ENCODE measurements at places on chromosomes 12 and 14. TPM values are rescaled to one million over a fixed set of nuclear protein-coding genes. Genes with fewer than 3 reads are reported as not detected.

GRCh38 chr12:47912556-47912955 lies 7.8 kb upstream of the VDR start:
- H3K4me1 ChIP-seq, result no peaks in the 10 kb centered on the region
- no peak overlapping the region for H3K27ac ChIP-seq
- H3K27me3 ChIP-seq, result no peaks in the 10 kb centered on the region
- no peak overlapping the region for H3K4me3 ChIP-seq
- H3K36me3 ChIP-seq, result no peaks in the 10 kb centered on the region
- DNase-seq, result no peak

DNA sequence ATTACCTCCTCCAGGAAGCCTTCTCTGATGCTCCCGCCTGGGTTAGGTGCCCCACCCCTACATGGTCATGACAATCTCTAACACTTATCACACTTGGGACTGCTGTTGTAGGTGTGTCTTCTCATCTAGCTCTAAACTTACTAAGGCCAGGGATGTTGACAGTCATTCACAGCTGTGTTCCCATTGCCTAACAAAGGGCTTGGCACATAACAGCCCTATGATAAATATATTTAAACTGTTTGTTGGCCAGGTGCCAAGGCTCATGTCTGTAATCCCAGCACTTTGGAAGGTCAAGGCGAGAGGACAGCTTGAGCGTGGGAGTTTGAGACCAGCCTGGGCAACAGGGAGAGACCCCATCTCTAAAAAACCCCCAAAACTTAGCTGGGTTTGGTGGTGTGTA lies 98.8 kb upstream of the RGS6 start:
- no peaks in the 10 kb centered on the region for H3K4me1 ChIP-seq
- no peaks in the 10 kb centered on the region for H3K36me3 ChIP-seq
- no peak overlapping the region for H3K27ac ChIP-seq
- no peaks in the 10 kb centered on the region for H3K27me3 ChIP-seq

Gene ASIC1
- 1.6 TPM for total RNA-seq

Gene SLC16A7
- 13.3 TPM for total RNA-seq

Gene GPR137C
- 0.97 TPM for total RNA-seq

GRCh38 chr12:75978677-75979076 lies 52.9 kb downstream of the PHLDA1 start:
- DNase-seq, result no peak
- no peaks in the 10 kb centered on the region for H3K36me3 ChIP-seq
- H3K27ac ChIP-seq, result peak overlapping the region; percentile 71

DNA sequence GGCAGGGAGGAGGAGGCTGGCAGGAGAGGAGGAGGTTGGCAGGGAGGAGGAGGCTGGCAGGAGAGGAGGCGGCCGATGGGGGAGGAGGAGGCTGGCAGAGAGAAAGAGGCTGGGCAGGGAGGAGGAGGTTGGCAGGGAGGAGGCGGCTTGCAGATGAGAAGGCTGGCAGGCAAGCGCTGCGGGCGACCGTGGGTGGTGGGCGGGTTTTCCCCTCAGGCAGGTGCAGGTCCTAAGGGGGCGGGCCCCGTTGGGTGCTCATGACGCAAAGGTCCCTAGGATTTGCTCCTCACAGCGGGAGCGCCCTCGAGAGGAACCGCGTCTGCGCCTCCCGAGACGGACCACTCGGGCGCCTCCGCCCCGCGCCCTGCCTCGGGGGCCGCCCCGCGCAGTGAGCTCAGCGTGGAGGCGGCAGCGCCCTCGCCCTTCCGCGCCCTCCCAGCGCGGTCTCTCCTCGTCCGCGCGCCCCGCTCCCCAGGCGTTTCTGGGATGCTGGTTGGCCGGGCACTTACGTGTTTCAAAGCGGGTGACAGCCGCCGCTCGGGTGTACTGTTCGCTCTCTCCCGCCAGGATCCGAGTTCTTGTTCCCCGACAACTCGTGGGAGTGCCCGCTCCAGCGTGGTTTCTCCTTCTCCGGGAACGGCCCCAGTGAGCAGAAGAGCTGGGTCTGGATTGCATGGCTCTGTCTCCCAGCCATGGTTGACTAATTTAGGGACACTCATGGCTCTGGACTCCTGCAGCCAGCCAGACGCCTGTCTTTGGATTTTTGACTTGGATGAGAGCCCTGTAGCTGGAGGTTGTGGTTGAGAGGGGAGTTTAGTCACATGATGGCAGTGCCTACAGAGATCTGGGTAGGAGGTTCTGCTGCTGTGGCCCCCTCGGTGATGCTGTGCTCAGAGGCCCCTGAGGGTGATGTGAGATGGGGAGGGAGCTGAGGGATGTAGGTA lies 64.1 kb upstream of the PPP4R3A start:
- peak overlapping the region; percentile 54 for H3K4me3 ChIP-seq
- H3K27ac ChIP-seq, result no peak overlapping the region
- H3K27me3 ChIP-seq, result peaks cover 12% of the 10 kb centered on the region

Gene ENDOU
- total RNA-seq, result not detected

Gene KRT4
- total RNA-seq, result 6.4 TPM

- no peak for DNase-seq
- no peaks in the 10 kb centered on the region for H3K36me3 ChIP-seq
- H3K27me3 ChIP-seq, result peaks cover 24% of the 10 kb centered on the region
- H3K4me3 ChIP-seq, result no peak overlapping the region
- H3K4me1 ChIP-seq, result no peaks in the 10 kb centered on the region
These were observed 51.4 kb upstream of the CISTR start for GRCh38 chr12:53803194-53803593.

Gene MBD6
- total RNA-seq, result 93.1 TPM

DNA sequence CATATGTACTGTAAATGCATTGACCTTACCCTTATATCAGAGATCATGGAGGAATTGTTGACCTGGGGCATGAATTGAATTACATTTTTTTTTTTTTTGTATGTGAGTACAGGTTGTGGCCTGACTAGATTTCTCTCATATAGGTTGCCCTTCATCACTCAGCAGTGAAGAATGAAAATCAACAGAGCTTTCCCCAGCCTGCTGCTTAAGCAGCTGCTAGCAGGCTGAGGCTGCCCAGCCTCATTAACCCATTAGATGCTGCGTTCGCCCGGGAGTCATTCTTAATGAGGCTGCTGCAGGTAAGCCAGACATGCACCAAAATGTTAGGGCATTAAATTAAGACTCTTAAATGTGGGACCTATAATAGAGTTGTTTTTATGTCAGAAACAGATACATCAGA lies 236.0 kb downstream of the ETNK1 start:
- no peak for DNase-seq
- H3K27ac ChIP-seq, result no peak overlapping the region

- peaks cover 100% of the 10 kb centered on the region for H3K36me3 ChIP-seq
- no peak overlapping the region for H3K4me3 ChIP-seq
- H3K4me1 ChIP-seq, result no peaks in the 10 kb centered on the region
- H3K27ac ChIP-seq, result no peak overlapping the region
- no peaks in the 10 kb centered on the region for H3K27me3 ChIP-seq
- DNase-seq, result no peak
These were observed 34.8 kb downstream of the GCN1 start for GRCh38 chr12:120159509-120160237.

- H3K36me3 ChIP-seq, result no peaks in the 10 kb centered on the region
- H3K27me3 ChIP-seq, result no peaks in the 10 kb centered on the region
- H3K4me1 ChIP-seq, result peaks cover 6% of the 10 kb centered on the region
- H3K4me3 ChIP-seq, result no peak overlapping the region
- no peak for DNase-seq
- H3K27ac ChIP-seq, result no peak overlapping the region
These were observed 5.3 kb downstream of the KRT81 start for GRCh38 chr12:52285851-52286530.

DNA sequence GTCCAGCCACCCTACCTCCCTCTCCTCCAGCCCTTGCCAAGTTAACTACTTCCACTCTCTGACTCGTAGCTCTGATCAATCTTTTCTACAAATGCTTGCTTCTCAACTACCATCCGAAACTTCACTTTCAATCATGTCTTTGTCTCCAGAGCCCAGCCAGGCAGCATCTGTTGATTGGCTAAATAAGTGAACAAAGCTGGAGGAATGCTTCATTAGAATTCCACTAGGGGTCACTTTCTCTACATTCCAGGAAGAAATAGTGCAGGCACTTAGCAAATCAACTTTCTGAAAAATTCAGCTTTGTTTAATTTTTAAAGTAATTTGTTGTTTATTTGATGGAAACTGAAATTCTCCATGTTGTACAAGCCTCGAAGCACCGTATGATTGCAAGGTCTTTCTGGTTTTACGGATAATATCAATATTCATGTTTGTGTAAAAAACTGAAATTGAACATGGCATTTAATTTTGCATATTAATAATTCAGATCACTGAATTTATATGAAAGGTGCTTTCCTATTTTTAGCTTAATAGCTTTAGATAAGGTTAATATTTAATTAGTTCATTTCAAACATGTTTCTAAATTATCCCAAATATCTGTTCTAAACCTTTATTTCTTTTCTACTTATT lies 32.4 kb upstream of the HELB start:
- no peak for DNase-seq
- no peak overlapping the region for H3K4me3 ChIP-seq
- no peaks in the 10 kb centered on the region for H3K27me3 ChIP-seq
- H3K4me1 ChIP-seq, result peaks cover 3% of the 10 kb centered on the region
- H3K27ac ChIP-seq, result no peak overlapping the region
- H3K36me3 ChIP-seq, result no peaks in the 10 kb centered on the region

Gene GYS2
- not detected for total RNA-seq
